KBM-7 (cell line): ENCODE measurements at places on chromosomes 7 and 10.

- peak; percentile 13 for DNase-seq
Measured at GRCh38 chr10:4767033-4767814, 58.8 kb upstream of the AKR1E2 start.

- DNase-seq = peak; percentile 66
Measured at GRCh38 chr7:32204361-32205018, 134.3 kb upstream of the PDE1C start.

DNA sequence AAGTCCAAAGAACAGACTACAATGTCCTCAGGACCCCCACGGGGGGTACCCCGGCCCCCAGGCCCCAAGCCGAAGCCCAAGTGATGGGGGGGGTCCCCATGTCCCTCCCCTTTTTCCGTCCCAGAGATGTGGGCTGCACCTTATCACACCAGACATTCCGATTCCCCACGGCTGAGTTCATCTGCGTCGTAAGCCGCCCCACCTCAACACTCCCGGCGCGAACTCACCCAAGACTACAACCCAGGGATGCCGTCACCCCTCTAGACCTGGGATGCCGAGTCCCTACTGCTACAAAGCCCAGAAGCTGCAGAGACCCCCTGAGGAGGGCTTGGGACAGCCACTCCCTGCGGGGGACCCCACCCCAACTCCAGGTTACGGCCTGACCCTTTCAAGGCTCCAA lies 14.5 kb downstream of the PDGFA start:
- DNase-seq = no peak

- peak; percentile 41 for DNase-seq
Measured at GRCh38 chr7:522071-522950, 2.7 kb upstream of the PDGFA start.

DNA sequence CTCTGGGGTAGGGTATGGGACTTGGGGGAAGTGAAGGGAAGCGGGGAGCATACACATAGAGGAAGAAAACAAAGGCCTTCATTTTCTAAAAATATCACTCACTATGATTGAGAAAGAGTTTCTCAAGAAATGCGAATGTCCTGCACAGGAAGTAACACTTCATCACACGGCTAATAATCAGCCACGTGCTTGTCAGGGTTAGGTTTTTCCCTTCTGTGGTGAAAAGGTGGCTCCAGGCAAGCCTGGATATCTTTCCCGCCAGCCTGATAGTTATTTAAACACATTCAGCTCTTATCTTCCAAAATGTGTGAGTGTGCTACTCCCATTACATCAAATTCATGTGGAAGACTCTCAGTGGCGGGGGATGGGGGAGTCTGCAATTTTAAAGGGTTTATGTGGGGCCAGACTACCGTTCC lies 166.4 kb upstream of the ADO start:
- DNase-seq = peak; percentile 65

- DNase-seq = no peak
Measured at GRCh38 chr10:132328738-132329137, 3.3 kb upstream of the LRRC27 start.

- DNase-seq = no peak
Measured at GRCh38 chr7:33062023-33062781, at the start of gene NT5C3A. Gene NT5C3A (minus strand): TSS chr7:33062776. CDS start chr7:33062705, 71 bp downstream.

GRCh38 chr10:117461766-117462423 lies 80.7 kb upstream of the EMX2 start:
- DNase-seq = no peak

DNA sequence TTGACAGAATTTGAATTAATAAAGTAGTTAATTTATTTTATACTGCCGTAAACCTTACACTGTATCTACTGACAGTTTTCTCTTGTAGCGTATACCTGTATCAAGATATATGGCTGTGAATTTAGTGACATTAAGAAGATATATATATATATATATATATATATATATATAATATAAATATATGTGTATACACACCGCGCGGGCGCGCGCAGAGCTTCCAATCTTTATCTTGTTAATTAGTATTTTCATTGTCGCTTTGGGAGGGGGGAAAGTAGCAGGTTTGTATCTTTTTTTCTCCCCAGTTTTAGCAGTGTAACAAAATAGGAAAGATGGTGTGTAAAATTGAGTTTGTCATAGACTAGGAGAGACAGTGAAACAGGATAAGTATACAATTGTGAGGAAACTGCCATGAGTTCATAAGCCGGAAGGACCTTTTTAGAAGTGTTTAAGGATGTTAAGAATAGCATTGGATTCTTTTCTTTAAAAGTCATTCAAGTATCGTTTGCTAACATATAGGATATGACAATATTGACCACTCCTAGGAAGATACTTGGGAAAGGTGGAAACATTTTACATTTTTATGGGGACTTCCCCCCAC lies 2.0 kb downstream of the PLEKHA1 start:
- DNase-seq = no peak

GRCh38 chr10:113129117-113129516 lies 179.1 kb downstream of the TCF7L2 start:
- no peak for DNase-seq

GRCh38 chr7:119684763-119685162 lies 588.2 kb upstream of the KCND2 start:
- DNase-seq = no peak

DNA sequence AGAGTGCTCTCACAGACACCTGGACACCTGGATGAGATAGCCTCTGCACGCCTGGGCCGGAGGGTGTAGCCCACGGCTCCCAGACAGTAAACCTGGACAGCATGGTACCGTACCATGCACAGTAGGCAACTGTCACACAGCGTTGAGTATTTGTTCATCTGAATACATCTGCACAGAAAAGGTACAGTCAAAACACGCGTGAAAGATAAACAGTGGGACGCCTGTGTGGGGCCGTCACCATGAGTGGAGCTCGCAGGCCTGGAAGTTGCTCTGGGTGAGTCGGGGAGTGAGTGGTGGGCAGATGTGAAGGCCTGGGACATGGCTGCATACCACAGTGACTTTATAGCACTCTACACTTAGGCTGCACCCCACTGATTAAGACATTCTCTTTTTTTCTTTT lies 280.0 kb upstream of the SHH start:
- no peak for DNase-seq

- DNase-seq = no peak
Measured at GRCh38 chr10:61415824-61416223, 37.4 kb downstream of the TMEM26 start.

GRCh38 chr10:77458986-77459590 lies 178.5 kb downstream of the KCNMA1 start:
- DNase-seq = no peak

GRCh38 chr10:92011560-92012214 lies 88.1 kb downstream of the BTAF1 start:
- no peak for DNase-seq

DNA sequence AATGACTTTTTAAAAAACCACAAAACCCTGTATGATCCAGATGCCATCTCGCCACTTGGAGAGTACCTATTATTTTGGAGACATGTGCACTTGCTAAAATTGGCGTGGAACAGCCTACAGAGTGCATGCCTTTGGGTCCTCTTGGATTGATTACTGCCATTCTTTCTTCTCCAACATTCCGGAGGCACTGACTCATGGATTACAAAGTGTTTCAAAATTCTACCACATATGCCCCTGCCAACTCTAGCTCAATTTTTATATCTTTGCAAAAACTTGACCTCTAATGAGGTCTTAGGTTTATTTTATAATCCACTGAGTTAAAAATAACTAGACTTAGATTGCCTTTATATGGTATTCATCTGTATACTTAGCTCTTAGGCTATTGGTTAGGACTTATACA lies 55.8 kb upstream of the KIF5B start:
- DNase-seq = no peak

DNA sequence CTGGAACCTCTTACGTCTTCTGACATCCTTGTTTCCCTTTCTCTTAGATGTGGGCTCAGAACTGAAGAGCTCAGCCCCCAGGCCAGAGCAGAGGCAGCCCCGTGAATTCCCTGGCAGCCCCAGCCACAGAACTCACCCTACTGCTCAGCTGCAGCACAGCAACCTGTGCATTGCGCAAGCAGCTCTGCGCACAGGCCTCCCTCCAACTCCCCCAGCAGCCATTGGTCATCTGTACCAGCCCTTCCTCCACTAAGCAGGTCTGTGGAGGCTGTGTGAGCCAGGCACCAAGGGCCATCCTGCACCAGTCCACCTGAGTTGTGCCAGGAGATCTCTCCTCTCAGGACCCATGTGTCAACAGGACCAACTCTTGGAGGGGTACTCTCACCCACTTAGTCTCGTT lies 54.5 kb downstream of the ZNF33B start:
- no peak for DNase-seq

DNA sequence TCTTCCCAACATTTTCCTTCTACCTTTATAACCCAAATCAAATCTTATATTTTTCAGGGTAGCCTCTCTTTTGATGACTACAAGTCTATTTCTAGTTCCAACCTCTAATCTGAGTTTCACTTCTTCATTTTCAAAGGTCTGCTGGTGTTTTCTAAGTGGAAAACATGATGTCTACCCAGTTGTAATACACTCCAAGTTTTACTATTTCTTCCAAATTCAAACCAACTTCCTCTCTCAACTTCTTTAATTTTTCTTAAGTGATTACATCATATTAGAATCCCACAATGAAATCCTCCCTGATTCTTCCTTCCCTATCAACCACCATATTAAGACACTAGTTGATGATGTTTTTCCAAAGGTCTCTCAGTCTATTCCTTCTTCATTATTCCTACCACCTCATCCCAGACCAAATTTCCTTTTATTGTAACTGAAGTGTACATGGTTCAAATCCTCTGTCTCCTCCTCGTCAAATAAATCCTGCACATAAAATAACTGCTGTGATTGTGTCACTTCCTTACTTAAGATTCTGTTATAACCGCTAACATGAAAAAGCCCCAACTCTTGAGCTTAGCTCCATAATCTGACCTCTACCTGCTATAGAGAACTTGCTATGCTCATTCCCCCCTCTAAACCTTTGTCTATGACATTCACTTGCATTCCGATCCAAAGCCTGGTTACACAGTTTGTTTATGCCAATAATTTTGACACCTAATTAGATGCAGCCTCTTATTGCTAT lies 12.7 kb downstream of the TAS2R38 start:
- peak; percentile 30 for DNase-seq

DNA sequence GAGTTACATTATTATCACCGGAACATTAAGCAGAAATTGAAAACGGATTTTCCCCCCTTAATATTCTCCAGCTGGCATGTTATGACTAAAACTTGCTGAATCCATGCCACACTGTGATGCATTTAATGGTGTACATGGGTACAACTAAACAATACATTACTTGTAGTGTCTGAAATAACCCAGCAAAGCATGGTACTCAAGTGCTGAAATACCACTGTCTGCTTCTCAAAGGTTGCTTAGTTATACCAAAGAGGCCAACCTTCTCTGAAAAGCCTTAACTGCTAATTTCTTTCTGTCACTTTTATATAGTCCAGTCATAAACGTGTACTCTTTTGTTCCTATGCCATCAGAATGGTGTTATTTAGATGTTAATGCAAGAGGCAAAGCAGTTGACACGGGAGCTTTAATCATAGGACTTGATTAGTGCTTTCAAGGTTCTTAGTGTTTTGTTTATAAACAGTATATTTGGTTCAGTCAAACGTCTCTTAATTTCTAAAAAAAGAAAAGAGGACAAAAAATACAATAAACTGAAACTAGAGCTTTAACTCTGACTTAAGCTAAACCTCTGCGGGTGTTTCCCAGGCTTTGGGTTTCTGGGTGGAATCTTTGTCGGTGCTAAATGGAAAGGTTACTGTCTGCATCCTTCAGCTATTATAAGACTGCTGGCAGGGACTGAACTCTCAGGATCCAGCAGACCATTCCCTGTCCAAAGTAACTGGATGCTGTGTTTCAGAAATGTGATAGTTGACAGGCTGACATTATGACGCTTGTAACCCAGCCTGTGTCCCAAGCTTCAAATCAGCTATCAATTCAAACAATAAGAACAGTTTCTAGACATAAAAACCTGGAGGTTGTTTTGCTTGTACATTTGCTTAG lies 202.6 kb downstream of the PPP1R3A start:
- DNase-seq = no peak

DNA sequence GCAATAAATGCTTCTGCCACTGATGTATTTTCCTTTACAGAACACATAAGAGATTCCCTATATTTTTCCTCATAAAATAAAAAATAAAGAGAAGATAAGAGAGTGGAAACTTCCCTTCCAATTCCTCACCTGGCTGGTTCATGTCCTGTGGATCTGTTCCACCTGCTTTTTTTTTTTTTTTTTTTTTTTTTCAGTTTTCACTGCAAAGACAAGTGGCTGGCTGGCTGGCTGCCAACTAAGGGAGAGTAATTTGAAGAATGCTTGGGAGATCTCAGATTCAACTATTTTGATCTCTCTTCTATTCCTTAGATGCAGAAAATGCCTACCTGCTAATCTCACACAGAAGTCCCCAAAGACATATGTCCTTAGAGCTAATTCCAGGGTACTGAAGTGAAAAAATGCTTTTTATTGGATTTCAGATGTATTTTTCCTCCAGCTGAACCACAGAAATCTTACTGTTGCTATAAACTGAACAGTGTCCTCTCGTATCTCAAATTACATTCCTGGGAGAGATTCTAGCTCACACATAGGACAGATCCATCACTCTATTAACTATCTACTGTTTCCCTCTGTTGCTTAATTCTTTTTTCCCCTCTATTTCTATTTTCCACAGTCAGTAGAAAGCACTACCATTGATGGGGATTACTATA lies 120.8 kb downstream of the NRCAM start:
- no peak for DNase-seq

DNA sequence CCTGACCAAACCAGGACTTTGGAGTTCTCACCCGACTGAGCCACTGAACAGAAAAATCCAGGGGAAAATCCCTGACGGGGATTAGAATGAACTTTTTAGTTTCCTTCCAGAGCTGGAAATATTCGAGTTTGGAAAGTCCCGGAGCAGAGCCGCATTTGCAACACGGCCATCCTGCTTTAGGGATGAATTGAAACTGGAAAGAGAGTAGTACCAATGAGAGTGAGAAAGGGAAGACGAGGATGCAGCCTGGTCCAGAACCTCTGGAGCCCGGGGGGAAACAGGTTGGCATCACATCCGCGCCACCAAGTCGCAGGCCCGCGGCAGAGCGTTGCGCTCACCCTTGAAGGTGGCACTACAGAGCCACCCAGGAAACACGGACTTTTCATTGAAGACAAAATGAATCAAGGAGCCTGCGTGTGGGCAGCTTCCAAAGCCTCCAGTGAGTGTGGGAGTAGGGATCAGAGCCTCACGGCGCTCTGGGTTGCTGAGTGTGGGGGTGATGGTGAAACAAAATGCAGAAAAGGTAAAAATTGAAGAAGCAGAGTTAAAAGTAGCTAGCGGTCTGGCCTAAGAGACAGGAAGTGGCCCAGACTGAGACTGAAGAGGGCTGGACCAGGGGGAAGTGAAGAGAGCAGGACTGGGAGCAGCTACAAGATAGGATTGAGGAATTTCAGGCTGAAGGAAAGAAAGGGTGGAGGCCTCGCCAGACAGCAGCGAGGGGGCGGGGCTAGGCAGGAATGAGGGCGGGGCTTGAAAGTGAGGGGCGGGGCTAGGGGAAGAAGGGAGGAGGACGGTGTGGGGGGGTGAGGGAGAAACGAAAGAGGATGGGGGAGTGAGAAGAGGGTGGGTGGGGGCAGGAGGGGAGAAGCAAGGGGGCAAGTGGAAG lies 1.8 kb downstream of the SMURF1 start:
- peak; percentile 48 for DNase-seq
